ENCODE measurements at places on chromosomes 1 and 21. TPM values are rescaled to one million over a fixed set of nuclear protein-coding genes. Genes with fewer than 3 reads are reported as not detected.

DNA sequence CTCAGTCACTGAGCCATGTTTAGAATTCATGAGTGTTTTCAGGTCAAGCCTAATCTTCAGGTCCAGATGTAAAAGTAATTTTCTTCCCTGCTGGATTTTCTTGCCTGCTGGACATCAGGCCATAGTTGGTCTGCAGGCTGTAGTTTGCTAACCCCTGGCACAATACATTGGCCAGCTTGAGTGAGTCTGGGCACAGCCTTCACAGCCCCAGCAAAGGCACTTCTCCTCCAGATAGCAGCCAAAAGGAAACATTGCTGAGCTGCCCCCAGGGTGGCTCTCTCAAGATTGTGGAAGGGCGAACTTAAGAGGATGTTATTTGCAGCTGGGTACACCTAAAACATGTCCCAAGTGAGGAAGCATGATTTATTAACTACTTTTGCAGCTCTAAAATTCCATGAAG lies 126.8 kb downstream of the PIK3R3 start:
- DNase-seq: no peak

DNA sequence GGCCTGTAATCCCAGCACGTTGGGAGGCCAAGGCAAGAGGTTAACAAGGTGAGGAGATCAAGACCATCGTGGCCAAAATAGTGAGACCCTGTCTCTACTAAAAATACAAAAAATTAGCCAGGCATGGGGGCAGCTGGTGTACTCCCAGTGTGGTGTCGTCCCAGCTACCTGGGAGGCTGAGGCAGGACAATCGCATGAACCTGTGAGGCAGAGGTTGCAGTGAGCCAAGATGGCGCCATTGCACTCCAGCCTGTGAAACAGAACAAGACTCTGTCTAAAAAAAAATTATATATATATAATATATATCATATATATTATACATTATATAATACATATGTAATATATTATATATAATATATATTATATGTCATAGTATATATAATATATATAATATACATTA lies 249.2 kb upstream of the TPTE start:
- no peak for DNase-seq

- no peak for DNase-seq
Measured at GRCh38 chr1:55700359-55701130, 485.4 kb upstream of the USP24 start.

DNA sequence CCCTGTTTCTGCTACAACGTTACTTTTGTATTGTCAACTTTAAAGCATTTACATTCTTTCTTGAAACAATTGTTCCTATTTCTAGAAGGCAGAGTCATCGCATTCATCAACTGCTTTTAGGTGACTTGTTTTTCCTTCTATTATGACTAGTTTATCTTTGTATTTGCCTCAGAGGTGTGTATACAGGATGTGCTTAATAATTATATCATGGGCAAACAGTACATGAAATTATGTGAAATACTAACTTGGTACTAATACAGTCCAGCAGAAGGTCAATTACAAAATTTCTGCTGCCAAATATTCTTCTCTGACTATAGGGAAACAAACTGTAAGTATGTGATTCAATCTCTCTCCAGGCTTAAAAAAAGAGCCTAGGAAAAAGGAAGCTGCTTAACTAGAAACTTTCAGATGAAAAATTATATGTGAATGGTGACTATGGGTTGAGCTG lies 101.6 kb downstream of the C4BPA start:
- DNase-seq: no peak

DNA sequence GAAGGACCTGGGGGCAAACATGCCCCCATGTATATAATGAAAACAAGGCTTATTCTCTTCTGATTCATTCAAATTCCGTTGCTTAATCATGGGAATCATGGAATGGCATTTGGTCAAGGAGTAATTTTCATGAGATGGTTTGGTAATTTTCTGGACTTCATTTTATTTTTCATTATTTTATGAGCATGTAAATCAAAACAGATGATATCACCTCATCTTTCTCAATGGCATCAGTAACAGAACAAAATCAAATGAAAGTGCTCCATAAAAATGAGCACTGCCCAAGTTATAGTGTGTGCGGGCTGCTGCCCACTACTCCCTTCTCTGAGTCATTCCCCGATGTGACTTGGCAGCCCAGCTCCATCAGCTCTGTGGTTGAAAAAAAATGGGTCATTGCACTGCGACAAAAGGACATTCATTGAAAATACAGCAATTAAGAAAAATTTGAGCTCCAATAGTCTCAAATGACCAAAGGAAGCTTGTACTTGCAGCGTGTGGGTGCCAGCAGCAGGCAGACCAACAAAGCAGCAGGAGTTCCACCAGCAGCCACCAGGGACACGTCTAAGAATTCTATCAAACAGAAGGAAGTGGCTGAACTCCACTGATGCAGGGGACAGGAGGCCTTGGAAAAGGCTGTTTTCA lies 84.3 kb upstream of the VAV3 start:
- DNase-seq: peak; percentile 41

- no peak for DNase-seq
Measured at GRCh38 chr1:233282582-233282886, 13.0 kb downstream of the PCNX2 start.

DNA sequence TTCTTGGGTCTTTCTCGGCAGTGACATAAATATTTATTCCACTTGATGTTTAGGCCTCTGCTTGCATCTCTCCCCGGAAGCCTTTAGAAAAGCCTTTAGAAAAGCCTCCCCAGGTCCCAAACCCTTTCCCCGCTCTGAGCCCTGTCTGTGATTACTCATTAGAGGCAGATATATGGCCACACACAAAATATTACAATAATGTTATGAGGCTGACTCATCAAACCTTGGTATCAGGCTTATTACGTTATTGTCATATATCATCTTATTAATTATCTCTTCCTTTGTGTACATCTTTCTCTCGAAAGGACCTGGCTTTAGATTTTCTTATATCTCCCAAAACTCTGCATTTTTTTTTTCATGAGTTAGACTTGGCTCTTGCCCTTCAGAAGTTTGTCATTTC lies 69.5 kb downstream of the FGGY start:
- no peak for DNase-seq

DNA sequence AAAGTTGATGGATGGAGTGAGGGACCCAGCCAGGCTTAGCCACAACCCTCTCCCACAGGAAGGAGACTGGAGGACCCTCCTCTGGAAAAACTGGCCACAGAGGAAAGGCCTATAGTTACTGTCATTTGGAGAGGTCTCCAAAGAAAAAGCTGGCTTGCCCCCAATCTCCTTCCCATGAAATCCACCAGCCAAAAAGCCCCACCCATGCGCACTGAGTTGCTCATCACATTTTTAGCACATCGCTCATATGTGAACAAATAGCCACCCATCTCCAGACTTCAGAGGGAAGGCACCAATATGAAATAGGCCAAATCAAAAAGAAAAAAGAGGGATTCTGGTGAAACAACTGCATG lies 36.9 kb upstream of the QSOX1 start:
- no peak for DNase-seq

DNA sequence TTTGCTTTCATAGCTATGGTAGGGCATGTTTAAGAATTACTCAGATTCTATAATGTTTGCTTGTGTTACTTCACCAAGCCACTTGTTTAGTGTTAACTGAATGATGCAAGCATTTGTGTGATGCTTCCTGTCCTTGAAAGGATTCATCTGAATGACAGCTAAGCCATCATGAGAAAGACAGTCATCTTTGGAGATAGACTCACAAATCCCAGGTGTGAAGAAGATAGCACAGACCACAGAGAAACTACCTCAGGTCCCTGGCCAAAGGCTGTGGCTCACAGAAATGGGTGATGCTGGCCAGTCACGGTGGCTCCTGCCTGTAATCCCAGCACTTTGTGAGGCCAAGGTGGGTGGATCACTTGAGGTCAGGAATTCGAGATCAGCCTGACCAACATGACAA lies 321.4 kb downstream of the DPYD start:
- DNase-seq: no peak

DNA sequence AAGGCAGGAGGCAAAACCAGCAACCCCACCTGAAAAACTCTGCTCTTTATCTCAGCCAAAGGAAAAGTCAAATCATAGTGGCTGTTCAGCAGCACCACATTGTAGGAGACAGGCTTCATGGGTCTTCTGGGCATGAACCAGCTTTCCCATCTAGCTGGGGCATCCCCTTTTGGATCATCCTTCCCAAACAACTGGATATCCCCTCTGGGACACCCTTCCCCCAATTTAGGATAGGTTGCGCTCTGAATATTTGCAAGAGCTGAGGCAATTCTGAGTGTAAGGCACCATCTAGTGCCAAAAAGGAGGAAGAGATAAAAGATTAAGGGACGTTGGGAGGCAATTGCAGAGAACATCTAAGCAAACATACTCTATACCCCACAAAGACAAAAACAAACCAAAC lies 295.8 kb downstream of the MATN1 start:
- DNase-seq: no peak

- no peak for DNase-seq
Measured at GRCh38 chr1:199907361-199907760, 120.1 kb upstream of the NR5A2 start.

DNA sequence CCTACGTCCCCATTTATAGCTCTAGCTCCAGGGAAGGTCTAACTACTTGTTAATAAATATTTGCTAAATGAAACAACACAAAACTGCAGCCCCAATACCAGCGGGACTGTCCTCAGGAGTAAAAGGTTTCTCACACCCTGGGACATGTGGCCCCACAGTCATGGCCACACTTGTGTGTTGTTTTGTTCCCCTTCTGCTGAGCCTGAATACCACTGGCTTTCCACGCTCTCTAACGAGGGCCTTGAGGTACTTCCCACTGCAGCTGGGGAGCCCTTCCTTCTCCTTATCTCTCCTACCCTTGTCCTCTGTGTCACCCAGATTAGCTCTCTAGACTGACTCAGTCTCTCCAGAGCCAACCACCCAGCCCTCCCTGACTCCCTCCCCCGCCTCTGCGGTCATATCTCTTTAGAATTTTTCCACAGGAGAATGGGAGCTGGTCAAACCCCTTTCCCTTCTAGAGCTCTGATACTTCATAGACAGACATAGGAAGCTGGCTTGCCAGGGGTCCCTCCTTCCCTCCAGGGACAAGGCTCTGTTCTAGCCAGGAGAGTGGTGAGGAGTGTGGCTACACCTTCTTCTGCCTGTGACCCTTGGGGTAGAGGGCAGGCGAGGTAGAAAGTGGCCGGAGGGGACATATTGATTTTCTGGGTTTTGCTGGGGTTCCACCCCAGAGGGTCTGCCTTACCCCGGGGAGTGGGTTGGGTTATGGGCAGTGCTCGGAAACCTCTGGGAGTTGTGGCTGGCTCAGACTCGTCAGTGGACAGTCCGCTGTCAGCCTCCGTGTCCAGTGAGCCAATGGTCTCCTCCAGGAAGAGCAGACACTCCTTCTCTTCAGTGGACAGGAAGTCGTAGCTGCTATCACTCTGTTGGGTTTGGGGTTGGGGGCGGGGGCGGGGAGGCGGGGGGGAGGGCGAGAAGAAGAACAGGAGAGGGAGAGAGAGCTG lies 8.1 kb downstream of the C1orf116 start:
- DNase-seq: peak; percentile 49

SPATA45 gene
- not detected for polyA plus RNA-seq

KRTAP10-1 gene
- not detected for polyA plus RNA-seq

SYT14 gene
- 1.7 TPM for polyA plus RNA-seq

NIPAL3 gene
- polyA plus RNA-seq: 5.2 TPM

PKLR gene
- polyA plus RNA-seq: 0.08 TPM

FCN3 gene
- 0.21 TPM for polyA plus RNA-seq

SEC16B gene
- 7.9 TPM for polyA plus RNA-seq

TFAP2E gene
- polyA plus RNA-seq: 0.80 TPM

Measured in muscle of leg (tissue), 16 donors.